ENCODE measurements at places on chromosomes 1 and 21.

DNA sequence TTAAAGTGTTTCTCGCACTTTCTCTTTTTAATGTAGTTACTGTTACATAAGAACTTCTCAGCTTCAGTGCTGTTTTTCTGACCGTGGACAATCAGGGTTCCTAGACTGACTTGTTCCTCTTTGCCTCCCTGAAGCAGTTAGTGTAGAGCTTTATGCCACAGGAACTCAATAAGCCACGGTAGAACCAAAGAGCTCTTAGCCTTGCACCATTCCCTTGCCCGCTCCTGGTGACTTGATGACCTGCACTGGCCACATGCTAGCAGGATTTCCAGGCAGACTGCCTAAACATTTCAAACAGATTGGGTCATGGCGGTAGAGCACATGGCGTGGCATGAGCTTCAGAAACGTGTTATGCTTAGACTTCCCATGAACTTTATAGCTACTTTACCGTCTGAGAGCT is 18.8 kb upstream of the FASLG start:
- DNase-seq = no peak

GRCh38 chr1:7808253-7808844 is 24.3 kb downstream of the PER3 start:
- DNase-seq = no peak

GRCh38 chr1:60809204-60809980 is 273.0 kb upstream of the NFIA start:
- DNase-seq = no peak

DNA sequence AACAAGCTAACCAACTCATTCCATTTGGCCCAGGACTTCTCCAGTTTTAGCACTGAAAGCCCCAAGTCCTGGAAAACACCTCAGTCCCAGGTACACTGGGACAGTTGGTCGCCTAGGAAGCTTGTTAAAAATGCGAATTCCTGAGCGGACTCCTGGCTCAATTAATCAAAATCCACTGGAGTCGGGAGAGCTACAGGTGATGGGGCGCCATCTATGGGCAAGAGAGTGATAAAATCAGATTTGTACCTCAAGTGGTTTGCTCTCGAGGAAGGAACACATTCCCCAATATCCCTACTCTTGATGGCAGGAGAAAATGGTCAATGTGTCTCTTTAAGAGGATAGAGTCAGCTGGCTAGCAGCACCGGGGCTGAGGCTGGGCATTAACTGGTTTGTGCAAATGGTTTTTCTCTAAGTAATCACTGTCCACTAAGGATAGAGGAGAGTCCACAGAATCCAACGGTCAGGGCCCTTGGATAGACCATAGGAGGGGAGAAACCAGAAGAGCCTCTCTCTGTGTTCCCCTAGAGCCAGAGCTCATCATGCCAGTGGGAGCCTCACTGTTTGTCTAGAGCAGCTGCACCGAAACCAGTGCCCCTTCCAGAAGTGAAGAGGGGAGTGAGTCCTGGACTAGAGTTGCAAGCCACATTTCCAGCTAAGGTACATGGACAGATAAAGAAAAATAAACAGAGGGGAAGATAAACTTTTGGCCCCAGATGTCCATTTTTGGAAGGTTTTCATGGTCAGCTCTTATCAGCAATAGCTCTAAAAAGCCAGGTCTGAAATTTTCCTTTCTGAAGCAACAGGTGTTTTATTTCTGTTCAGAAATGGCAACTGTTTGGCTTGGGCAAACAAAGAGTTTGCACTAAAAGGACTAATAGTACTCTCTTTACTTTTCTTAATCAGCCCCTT is 148.5 kb downstream of the TENT5C start:
- peak; percentile 50 for DNase-seq

DNA sequence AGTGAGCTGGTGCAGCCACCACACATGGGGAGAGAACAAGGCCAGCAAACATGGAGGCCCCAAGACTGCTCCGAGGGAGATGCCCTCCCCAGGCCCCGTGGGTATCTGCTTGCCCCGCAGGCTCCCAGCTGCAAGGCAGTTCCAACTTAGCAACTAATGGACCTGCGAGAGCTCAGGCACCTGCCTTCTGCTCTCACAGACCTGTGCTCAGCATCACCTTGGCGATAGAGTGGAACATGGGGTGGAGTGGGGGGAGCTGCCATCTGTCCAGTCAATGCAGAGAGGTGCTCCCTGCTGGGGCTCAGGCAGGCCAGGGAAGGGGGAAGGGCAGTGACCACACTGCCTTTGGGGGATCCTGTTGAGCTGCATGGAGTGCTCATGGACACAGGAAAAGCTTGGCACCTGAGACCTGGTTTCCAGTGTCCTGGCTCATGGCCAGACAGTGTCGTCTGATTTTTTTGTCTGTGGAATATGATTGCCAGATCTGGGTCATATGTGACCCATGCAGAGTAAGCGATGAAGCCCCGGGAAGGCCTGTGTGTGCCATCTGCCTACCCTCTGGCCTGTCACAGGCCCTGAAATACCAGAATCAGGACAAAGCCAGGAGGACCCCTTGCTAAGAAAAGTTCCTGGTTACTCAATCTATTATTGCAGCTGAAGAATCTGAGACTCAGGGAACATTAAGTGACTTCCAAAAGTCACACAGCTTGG is 39.9 kb upstream of the TENT5C start:
- DNase-seq = peak; percentile 27

DNA sequence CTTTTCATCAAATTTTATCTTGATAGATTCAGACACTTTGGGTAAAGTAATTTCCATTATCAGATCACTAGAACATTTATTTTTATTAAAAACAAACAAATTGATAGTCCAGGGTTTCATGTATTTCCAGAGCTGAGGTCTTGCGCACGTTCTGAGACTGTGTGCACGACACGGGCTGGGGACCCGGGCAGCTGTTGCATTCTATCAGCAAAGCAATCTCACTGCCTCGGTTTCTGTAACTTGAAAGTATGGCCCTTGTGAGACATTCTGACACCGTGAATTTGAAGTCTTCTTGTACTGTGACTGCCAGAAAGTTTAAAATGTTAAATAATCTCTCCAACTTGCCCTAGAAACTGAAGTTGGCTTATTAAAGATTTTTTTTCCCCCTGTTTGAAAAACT is 746.9 kb upstream of the ADGRL2 start:
- DNase-seq = no peak

DNA sequence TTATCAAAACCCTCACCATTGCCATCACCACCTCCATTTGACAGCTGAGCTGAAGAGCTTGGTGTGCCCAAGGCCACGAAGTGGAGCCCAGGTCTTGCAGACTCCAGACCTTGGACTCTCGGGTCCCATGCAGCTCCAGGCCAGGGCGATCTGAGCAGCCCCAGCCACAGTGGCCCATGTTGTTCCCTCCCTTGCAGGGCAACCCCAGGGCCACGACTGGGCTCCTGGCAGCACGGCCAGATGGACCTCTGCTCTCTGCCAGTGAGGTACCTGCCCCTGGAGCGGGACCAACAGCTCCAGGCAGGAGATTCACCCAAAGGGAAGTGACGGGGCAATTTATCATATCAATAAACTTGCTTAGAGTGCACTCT is 182.7 kb upstream of the VAMP3 start:
- no peak for DNase-seq

DNA sequence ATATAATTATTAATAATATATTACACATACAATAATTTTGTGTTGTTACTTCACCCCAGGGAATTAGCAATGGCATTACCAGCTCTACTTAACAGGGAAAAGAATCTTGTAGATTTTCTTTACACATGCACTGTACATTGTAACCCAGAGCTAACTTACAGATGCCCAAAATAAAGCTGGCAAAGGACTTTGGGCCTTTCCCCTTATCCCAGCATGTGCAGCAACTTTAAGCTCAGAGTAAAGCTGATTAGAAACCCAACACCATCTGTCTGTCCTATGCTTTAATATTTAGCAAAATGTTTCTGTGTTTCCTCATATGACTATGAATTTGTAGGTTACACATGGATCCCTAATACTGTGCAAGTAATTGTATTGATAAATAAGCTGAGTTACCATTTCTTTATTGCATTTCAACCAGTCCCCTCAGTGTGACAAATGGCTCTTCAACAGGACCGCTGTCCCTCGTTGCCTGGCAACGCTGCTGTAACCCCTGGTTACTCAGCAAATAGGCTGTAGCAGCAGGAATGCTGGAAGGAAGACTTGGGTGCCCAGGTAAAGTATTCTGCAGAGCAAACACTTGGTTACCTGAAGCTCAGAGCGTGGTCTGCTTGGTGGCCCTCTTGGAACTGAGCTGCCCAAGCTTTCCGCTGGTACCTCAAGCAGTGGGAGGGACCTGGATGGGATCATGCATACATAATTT is at the start of gene USH2A:
Gene USH2A (minus strand): TSS at position 628 of the 700 bp plus-strand sequence. CDS start 1,112 bp downstream, outside the sequence.
- DNase-seq = peak; percentile 24

DNA sequence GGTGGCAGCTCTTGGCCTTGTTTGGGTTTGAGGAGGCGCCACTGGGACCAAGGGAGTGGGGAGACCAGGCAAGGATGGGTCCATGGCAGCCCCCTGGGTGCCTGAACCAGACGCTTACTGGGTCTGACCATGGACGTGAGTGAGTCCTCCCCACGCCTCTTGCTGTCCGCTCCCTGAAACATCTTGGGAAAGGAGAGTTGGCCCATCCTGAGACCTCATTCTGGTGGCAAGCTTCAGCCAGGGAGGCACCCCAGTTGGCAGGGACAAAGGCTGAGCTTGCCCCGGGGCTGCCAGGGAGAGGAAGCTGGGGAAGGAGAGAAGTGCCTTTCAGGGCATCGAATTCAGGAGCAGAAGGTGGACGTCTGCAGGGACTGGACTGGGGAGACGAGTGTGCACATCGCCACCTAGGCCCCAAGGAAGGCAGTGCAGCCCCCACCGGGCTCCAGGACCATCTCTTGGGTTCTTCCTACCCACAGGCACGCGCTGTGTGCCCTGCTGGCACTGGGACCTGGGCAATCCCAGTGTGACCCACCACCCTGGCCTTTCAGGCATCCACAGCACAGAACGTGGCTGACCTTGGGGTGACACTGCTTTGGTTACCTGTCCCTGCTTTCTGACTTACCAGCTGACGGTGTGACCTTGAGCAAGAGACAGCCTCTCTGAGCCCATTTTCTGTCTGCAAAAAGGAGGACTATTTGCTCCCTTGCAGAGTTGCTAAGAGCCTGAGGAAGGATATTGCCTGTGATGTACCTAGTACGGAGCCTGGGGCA is 132.9 kb upstream of the WNT4 start:
- peak; percentile 80 for DNase-seq

DNA sequence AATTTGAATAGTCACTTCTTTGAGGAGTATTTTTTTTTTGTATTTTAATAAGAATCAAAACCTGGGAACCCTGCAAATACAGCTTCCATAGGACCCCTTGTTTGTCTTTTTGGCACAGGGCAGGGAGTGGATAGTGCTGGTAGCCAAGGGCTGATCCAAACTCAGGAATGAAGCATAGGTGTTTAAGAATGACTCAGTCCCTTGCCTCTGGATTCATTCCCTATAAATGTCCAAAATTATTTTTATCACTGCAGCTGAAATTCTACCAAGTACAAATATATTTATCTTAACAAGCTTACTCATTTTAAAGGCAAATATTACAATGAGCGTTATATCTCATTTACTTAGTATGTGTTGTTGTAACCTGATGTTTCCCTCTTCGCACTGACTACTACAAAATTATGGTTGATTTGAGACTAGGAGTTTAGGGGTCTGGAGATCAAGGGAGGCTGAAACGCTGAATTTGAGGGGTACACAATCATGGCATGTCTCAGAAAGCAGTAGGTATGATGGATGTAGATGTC is 278.6 kb upstream of the LYPLAL1 start:
- DNase-seq = no peak

Measured in glutamatergic neuron (in vitro differentiated cells).